Stimulated activated CD4-positive, alpha-beta T cell treated with anti-CD3 and anti-CD28 coated beads, Interleukin-1b, Interleukin-23, amount 100 ng/mL, for 1 hour (primary cell): ENCODE measurements at places on chromosomes 2 and 18.

DNA sequence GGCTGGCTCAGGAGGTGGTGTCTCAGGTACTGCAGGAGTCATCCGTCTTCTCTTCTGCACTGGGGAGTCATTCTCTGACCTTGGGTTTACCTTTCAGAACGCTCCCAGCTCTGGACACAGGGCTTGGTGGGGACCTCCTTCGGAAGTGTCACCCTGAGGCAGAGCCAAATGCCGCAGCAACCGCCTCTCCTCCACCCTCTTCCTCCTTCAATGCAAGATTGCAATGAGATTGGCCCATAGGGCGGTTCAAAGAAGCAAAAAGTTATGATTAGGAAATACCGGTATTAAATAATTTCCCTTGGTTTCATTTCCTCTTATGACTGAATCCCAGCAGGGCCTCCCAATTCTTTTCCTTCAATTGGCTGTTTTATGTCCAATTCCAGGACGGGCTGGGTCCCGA lies 178.8 kb downstream of the ACKR3 start:
- no peak for DNase-seq

DNA sequence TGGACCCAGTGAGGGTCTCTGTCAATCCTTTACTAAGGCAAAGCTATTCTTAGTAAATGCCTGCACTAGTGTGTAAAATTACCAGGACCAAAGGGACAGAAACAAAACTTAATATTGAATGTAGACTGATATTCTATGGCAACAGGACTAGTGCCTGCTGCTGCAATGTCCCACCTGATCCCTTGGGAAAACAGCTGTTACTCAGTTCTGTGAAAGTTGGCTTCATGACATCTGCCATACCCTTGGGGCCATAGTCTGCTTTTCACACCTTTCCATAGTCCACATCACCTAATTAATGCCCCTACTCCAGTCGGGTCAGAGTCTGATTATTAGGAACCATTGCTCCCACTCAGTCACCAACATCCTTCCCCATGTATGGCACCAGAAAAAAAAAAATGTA lies 14.5 kb downstream of the DNAJC27 start:
- no peak for DNase-seq

- no peak for DNase-seq
Observed at GRCh38 chr2:119480718-119481142, 43.6 kb downstream of the SCTR start.

GRCh38 chr18:34219651-34220050 lies 5.1 kb downstream of the NOL4 start:
- no peak for DNase-seq

GRCh38 chr18:26960911-26961310 lies 95.4 kb upstream of the AQP4 start:
- DNase-seq, result no peak

- DNase-seq, result no peak
Observed at GRCh38 chr2:237686659-237687136, 59.3 kb downstream of the LRRFIP1 start.

- DNase-seq, result no peak
Observed at GRCh38 chr18:22613058-22613690, 195.5 kb upstream of the CTAGE1 start.

DNA sequence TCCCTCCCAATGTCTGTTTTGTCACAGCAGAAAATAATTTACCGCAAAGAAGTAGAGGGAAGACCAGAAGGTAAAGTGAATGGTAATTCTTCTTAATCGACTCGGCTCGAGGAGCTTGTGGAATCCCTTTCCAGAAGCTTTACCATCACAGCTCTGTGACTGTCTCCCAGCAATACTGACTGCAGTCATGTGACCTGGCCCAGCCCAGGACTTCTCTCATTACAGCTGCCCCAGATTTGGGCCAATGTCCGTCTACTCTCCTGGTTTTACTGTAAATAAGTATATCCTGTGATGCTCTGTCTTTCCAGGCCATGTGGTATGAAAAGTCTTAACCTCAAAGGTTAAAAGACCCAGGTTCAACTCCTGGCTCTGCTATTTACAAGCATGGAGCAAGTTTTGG lies 18.9 kb upstream of the ELOA2 start:
- no peak for DNase-seq

- DNase-seq, result peak; percentile 59
Observed at GRCh38 chr2:26764078-26764887, at the start of gene SLC35F6. Gene SLC35F6, plus strand, starts transcription at chr2:26764284. Its CDS starts 66 bp downstream, at chr2:26764350.

- no peak for DNase-seq
Observed at GRCh38 chr2:64608867-64609226, 44.9 kb downstream of the SERTAD2 start.

GRCh38 chr18:75124551-75124950 lies 84.4 kb downstream of the PTGR3 start:
- no peak for DNase-seq

GRCh38 chr2:26721115-26722032 lies 28.9 kb downstream of the KCNK3 start:
- DNase-seq, result no peak

- DNase-seq, result no peak
Observed at GRCh38 chr2:38836791-38837190, 38.9 kb downstream of the DHX57 start.

- DNase-seq, result no peak
Observed at GRCh38 chr2:159030674-159031380, 62.4 kb downstream of the TANC1 start.

DNA sequence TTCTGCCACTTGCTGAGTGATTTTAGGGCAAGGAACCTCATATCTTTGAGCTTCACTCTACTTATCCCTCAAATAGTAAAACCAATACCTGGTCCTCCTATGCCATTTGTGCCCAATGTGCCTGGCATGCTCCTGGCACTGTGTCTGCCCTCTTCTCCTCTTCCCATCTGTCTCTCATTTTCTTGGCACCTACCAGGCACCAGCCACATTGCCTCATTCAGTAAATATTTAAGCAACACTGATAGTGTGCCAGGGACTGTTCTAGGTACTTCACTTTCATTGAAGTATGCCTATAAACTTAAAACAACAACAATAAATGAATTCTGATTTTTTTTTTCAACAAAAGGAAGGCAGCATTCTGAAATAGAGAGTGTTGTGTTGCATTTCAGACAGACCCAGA lies 15.1 kb upstream of the BOD1L2 start:
- no peak for DNase-seq

DNA sequence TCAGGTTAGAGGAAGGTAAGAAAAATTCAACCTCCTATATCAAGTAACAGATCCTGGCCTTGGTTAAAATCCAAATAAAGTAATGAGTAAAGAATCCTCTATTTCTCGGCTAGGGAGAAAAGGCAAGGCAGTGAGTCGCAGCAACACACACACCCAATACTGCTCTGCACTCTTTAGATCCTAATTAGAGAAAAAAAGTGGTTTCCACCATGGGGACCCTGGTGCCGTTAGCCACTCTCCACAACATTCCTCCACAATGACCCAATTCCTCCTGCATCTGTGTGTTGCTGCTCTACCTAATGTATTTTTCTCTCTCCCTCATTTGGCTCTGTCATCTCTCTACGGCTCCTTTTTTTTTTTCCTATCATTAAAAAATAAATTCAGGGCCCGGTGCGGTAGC lies 462.7 kb downstream of the METTL4 start:
- no peak for DNase-seq

- DNase-seq, result no peak
Observed at GRCh38 chr18:77547757-77548156, 298.1 kb downstream of the GALR1 start.

GRCh38 chr2:30580391-30580790 lies 133.3 kb downstream of the LCLAT1 start:
- DNase-seq, result no peak

GRCh38 chr2:172639823-172640222 lies 83.9 kb downstream of the PDK1 start:
- DNase-seq, result no peak

DNA sequence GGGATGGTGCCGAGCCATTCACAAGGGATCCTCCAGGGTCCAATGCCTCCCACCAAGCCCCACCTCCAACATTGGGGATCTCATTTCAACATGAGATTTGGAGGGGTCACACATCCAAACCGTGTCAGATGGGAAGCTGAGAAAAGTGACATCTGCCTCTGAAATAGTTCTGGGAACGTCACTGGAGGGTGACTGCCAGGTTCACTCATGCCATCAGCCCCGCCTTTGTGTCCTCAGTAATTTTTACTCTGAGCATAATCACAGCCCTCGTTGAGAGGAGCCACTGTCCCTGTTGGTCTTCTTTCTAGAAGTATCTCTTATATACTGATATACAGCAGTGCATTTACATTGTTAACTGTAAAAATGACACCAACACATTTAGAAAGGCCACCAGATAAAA lies 67.4 kb downstream of the KLHL29 start:
- no peak for DNase-seq

GRCh38 chr18:67516539-67517443 lies at the start of gene DSEL:
Gene DSEL, minus strand, starts transcription at chr18:67516720. Its CDS starts 2,112 bp downstream, at chr18:67514608.
- DNase-seq, result peak; percentile 100

DNA sequence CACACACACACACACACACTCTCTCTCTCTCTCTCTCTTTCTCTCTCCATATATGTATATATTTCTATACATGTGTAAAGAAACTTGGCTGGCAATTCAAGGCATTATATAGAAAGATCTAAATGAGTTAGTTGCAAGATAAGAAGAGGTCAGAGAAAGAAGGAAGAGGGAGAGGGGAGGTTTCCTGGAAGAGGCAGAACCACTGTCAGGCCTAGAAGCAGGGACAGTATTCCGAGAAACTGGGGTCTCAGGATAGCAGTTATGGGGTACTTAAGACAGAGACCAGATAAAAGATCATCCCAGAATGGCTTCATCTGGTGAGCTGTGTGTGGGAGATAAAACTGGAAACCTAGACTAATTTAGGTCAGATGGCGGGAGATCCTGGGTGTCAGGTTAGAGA lies 180.8 kb downstream of the CAMKMT start:
- DNase-seq, result no peak

GRCh38 chr18:13237073-13237472 lies 18.5 kb downstream of the LDLRAD4 start:
- DNase-seq, result no peak

DNA sequence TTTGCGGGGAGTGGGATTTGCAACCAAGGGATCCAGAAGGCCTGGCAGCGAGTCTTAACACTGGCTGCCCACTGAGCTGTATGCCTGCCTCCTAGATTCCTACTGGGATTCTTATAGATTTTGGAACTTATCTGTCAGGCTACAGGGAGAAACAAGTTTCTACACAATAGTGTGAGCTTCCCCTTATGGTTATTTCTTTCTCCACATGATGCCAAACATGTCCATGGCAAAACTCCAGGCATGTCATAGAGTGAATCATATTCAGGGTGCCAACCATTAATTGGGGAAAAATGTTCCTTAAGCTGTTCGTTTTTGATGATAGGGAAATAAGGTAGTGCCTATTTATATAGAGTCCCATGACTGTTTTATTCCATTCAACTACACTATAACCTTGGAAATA lies 1185.2 kb upstream of the CELF4 start:
- DNase-seq, result no peak

DNA sequence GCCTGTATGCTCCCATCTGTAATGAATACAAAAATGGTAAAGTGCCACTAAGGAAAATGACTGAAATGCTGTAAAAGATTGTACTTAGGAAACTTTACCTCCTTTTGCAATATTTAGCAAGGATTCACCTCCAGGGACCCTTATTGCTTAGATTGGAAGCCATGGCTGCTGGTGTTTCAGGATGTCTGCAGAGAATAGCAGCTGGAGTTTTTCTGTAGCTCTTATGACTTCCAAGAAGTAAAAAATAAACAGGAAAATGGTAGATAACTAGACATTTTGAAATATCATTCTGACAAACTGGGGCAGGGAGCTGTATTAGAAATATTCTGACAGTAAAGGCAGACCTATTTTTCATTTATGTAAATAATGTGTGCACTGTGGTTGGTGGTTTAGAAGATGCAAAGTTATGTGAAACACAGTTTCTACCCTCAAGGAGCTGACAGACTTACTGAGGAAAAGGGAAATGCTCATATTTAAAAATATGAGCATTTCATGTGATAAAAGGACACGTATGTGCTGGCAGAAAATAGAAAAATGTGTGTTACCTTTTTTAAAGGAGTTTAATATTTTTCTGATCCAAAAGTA lies 224.9 kb upstream of the BOD1L2 start:
- DNase-seq, result no peak

GRCh38 chr2:165191096-165191728 lies 12.6 kb downstream of the SCN3A start:
- no peak for DNase-seq

DNA sequence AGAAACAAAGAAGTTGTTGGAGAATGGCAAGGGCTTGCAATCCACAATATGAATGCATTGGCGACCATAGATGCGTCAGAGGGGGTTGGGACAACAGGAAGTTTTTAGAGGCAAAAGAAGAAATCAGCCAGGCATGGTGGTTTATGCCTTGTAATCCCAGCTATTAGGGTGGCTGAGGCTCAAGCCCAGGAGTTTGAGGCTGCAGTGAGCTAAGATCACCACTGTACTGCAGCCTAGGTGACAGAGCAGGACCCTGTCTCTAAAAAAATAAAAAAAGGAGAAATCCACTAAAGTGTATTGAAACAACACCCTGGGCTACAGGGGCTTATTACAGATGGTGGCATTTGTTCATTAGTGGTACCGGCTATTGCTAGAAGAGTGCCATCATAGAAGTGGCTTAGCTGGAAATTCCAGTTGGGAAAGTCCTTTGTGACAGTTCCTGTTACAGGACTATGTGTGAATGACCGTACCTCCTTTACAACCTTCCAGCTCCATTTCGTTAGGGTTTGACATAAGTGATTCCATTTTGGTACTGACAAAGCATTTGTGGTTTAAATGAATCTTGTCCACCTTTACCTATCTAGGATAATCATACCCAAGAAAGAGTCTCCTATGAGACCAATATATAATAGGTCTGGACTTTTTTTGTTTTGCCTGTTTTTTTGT lies 10.7 kb upstream of the WDSUB1 start:
- DNase-seq, result no peak

- no peak for DNase-seq
Observed at GRCh38 chr2:46284796-46285195, 12.4 kb upstream of the EPAS1 start.

GRCh38 chr2:25145803-25146202 lies 22.6 kb downstream of the POMC start:
- no peak for DNase-seq

- DNase-seq, result no peak
Observed at GRCh38 chr2:232338759-232339106, 39.8 kb upstream of the ALPP start.

DNA sequence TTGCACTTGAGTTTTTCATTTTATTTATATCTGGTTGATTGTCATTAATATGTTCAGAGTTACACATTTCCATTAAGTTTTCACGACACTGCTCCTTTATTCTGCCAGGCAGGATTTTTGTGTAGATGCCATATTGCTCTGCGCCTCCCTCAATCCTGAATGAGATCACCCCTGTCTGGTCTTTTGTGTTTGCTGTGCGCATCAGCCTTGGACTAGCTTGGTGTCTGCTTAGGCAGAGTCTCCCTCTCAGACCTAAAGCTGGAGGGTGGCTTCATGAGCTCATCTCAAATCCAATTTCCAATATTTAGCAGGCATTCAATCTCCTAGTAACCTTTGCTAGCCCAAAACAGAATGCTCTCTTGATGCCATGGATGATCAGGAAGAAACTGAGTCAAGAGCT lies 137.4 kb downstream of the SMAD7 start:
- DNase-seq, result no peak
